WTC11 (cell line): ENCODE measurements at places on chromosomes 16 and 17.

DNA sequence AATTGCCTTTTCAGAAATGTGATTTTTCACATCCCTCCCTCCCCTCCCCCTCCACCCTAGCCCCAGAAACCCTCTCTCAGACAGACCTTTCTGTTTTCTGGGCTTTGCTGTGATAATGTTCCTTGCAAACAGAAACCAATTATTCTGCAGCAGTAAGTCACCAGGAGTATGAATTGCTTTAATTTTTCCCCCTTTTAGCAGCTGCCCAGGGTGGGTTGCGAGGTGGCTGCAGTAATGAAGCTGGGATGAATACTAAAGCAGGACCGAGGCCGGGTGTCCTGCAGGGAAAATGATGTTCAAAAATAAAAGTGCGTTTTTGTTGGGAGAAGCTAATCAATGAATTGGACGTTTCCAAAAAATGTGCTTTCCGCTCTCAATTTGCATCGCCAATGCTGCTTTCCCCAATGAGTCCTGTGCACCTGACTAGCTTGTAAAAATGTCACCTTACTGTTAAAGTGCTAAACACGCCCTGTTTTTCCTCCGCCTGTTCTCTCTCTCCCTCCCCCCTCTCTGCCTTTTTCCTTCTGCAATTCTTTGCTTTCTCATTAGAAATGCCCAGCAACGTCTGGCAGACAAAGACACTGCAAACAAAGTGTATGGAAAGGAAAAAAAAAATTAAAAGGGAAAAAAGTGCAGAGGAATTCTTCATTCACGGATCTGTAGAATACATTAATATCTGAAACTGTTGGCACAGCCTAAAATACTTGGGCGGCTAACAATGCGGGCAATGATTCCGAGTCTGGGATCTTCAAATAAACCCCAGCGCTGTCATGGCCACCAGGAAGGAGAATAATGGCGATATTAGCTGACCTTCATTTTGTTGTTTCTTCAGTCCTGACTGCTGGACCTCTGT is 244.1 kb downstream of the STX8 start:
- no peak for DNase-seq

DNA sequence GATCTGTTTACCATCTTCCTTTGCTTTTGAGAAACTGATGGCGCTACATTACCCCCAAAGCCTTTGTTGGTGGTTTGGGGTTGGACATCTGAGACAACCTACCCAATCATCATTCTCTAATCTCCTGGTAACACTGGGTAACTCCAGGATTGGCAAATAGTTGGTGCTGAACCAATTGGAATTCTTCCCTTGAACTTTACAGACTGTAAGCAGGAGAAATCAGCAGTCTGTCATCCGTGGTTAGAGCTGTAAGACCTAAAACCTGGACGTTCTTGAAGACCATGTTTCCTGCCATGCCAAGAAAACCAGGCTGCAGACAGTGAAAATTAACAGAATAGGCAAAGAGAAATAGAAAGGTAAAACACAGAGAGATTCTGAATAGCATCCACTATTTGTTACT is 398.8 kb upstream of the SALL1 start:
- no peak for DNase-seq

- DNase-seq: no peak
Measured at GRCh38 chr16:64150193-64150592, 971.7 kb downstream of the CDH11 start.

GRCh38 chr17:35235917-35236316 is 7.0 kb upstream of the SLFN5 start:
- DNase-seq: no peak

DNA sequence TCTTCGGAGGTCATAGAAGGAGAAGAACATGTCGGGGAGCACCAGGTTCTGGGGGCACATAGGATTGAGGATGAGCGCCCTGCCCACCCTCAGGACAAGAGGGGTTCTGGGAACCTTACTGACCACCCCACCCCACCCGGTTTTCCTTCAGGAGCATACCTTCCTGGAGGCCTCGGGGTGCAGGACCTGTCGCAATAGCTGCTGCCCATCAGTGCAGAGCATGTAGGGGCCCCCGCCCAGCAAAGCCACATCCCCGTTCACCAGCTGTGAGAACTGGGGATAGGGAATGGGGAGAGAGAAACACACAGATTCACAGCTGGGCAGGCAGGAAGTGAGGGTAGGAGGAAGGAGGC is 2.1 kb downstream of the ESRP2 start:
- no peak for DNase-seq

GRCh38 chr17:44389281-44389680 is at the start of gene ITGA2B:
TSS of gene ITGA2B (minus strand) at chr17:44389649. CDS start at chr17:44389473, 176 bp downstream.
- DNase-seq: no peak

- no peak for DNase-seq
Measured at GRCh38 chr17:45087504-45087975, 26.4 kb downstream of the NMT1 start.

- no peak for DNase-seq
Measured at GRCh38 chr17:52148288-52148968, 10.1 kb downstream of the CA10 start.

GRCh38 chr17:28285965-28286364 is 33.0 kb upstream of the TMEM97 start:
- no peak for DNase-seq

DNA sequence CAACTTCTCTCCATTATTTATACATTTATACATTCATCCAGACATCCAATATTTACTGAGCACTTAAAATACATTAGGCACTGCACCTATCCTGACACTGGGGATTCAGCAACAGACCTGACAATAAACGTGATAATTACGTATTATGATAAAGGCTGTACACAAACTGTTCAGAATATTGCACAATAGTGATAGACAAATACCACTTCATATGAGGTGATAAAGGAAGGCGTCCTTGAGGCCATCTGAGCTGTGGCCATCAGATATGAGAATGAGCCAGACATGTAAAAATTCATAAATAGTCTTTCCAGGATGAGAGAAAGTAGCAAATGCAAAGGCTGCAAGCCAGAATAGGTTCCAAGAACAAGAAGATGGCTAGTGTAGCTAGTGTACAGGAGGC is 8.6 kb downstream of the USP32 start:
- DNase-seq: no peak

DNA sequence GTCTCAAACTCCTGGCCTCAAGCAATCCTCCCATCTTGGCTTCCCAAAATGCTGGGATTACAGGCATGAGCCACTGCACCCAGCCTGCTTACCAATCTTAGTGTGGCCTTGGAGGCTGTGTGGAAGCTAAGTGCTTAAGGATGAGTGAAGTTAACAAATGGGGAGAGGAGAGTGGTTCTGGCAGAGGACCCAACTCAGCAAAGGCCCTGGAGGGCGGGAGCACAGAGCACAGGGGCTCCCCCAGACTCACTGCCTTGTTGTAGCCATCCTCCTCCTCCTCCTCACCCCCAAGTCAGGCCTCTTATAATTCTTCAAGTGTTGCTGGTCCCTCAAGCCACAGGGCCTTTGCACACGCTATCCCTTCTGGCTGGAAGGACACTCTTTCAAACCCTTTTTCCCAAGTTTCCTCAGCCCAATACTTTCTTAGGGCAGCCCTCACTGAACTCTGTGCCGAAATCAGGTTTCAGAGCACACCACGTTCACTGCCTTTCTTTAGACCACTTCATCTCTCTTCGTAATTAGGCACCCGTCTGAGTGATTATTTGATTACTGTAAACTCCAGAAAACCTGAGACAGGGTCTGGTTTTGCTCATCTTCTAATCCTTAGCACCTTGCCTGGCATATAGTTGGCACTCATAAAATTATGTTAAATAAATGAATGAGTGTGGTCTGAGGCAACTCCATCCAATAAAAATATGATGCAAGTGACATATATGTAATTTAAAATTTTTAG is 23.4 kb downstream of the NGFR start:
- DNase-seq: peak; percentile 3

DNA sequence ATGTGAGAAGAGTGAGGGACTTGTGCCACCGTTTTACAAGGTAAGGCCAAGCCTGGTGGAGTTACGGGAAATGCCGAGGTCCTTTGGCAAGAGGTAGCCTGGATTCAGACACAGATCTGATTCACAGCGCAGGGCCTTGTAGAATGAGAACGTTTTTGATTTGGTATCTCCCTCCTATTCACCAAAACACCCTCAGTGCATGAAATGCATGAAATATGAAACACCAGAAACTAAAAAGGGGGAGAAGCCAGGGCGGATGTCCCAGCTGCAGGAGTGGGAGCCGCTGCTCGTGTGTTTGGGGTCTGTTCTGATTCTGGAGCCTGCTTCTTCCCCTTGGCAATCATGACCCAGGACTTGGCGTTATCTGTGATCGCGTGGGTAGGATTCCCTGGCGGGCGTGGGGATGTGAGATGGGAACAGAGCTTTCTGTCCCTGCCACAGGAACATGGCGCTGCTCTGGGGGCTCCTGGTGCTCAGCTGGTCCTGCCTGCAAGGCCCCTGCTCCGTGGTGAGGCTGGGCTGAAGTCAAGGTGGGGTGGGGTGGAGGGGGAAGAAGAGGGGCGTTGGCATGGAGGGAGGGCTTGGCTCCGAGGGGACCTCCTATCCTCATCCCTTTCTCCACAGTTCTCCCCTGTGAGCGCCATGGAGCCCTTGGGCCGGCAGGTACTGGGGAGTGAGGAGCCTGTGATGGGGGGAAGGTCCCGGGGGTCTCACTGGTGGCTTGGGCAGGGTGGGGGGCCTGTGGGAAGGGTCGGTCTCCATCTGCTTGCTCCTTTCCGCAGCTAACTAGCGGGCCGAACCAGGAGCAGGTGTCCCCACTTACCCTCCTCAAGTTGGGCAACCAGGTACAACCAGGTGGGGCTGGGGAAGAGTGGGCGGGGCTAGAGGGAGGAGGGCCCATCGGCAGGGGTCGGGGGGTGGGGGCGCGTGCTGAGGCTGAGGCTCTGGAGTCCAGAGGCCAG is 2.2 kb downstream of the SERPINF2 start:
- DNase-seq: no peak

GRCh38 chr16:1119766-1120576 is 23.9 kb upstream of the C1QTNF8 start:
- no peak for DNase-seq

DNA sequence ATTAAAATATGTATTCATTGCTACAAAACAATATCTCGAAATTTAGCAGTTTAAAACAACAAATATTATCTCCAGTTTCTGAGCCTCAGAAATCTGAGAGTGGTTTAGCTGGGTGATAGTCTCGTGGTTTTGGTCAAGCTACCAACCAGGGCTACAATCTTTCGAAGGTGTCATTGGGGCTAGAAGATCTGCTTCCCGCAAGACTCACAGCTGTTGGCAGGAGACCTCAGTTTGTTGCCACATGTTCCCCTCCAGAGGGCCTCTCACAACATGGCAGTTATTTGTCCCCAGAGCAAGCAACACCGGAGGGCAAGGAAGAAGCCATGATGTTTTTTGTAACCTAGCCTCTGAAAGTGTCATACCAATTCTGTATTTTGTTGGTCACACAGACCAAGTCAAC is 12.0 kb upstream of the BCAS3 start:
- no peak for DNase-seq

GRCh38 chr16:22314661-22315626 is 17.7 kb downstream of the POLR3E start:
- no peak for DNase-seq

DNA sequence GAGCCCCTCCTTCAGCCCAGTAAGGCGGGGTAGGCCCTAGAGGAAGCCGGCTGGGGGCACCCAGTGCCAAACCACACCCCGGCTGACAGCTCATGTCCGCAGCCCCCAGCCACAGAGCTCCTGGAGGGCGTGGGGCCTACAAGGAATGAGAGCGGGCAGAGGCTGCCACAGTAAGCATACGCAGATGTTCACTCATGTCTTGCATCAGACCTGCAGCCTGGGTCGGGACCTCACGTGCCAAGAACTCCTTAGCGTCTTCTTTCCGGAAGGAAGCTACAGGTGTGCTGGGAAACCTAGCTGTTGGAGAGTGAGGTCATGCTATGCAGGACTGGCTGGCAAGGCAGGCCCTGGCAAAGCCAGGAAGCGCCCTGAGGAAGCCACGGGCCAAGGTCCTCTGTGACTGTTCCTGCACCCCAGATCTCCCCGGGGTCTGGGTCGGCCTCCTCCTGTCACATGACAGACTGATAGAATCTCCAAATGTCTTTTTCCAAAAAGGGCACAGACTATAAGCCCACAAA is 1.6 kb downstream of the ZNF598 start:
- DNase-seq: no peak

- DNase-seq: no peak
Measured at GRCh38 chr17:48571024-48571818, 6.9 kb downstream of the HOXB4 start.

- DNase-seq: no peak
Measured at GRCh38 chr17:5331506-5331905, 49.4 kb downstream of the RABEP1 start.

GRCh38 chr17:73261617-73261951 is at the start of gene CPSF4L:
TSS of gene CPSF4L (minus strand) at chr17:73261880. CDS start at chr17:73261818, 62 bp downstream.
- no peak for DNase-seq

DNA sequence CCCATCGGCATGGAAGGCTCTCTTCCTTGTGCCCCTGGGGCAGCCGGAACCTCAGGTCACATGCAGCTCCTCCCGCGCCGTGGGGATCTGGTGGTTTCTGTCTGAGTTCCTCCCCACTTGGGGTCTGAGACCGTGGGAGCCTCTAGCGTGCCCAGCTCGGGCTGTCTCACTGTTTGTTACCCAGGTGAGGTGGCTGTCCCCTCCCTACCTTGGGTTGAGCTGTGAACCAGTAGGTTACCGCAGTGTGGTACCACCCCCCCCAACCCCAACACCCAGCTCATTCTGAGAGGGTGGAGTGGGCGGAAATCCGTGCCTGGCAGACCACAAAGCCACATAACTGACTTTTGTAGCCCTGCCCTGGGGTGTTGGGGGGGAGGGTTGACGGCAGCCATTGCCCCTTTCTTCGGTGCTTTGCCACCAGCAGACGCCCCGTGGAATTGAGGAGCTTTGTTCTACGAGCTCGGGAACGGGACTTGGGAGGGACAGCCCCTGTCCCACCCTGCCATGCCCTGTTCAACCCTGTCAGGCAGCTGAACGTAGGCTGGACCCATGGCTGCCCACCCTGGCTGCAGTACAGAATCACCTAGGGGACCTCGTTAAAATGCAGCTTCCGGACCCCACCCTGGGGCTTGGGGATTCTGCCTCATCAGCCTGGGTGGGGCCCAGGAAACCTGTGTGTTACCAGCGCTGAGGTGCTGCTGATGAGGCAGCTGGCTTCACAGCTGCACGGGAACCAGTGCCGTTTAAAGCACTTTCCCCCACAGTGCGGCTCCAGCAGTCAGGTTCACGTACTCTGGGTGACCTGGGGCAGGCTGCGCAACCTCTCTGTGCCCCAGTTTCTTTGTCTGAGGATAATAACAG is 18.5 kb downstream of the RAP1GAP2 start:
- DNase-seq: no peak

DNA sequence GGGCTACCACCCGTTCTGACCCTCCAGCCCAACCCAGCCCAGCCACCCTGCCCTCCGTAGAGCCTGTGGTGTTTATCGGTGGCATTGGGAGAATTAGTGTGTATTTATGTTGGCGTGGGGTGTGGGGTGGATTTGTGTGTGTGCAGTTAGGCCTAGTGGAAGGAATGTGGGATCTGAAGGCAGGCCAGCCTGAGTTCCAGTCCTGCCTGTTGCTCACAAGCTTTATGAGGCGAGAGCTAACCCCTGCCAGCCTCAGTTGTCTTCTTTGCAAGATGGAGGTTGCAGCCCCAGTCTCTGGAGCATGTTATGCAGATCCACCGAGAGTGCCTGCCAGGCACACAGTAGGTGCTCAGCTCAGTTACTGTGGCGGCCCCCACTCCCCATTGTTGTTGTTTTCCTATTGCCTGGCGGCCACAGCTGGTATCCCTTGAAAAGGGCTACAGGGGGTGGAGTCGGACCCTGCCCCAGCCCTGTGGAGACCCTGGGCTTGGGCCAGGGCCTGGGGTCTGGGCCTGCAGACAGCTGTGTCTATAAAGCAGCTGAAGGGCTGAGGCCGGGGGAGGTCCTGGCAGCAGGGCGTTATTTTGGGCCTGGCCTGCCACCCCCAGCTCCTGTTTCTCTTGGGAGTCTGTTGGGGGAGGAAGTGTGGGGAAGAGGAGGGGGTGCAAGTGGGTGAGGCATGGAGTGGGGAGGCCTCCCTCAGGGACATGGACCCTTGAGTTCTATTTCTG is 5.1 kb downstream of the ERBB2 start:
- DNase-seq: peak; percentile 38
